Pancreas (tissue), 10 donors: ENCODE measurements at places on chromosomes 5 and 9.

- DNase-seq, result no peak
These were observed 18.3 kb downstream of the NDUFS6 start for GRCh38 chr5:1819458-1819857.

GRCh38 chr9:80233906-80234305 is 662.1 kb downstream of the TLE4 start:
- no peak for DNase-seq

GRCh38 chr5:135039271-135040033 is 5.4 kb upstream of the PITX1 start:
- no peak for DNase-seq

DNA sequence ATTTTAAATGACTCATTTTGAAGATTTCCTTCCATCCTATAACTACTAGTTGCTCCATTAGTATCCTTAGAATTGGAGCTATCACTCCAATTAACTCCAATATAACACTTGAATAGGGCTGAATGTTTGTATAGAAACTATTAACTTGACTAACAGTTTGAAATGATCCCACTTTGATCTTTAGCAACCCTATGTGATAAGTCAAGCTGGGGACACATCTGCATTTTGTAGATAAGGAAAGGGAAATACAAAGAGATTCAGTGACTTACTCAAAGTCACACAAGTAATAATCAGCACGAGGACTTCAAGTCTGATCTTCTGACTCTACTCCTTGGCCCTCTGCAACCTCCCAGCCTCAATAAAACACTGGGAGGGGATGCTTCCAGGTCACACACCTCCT is 101.1 kb downstream of the TMEM215 start:
- DNase-seq, result no peak

DNA sequence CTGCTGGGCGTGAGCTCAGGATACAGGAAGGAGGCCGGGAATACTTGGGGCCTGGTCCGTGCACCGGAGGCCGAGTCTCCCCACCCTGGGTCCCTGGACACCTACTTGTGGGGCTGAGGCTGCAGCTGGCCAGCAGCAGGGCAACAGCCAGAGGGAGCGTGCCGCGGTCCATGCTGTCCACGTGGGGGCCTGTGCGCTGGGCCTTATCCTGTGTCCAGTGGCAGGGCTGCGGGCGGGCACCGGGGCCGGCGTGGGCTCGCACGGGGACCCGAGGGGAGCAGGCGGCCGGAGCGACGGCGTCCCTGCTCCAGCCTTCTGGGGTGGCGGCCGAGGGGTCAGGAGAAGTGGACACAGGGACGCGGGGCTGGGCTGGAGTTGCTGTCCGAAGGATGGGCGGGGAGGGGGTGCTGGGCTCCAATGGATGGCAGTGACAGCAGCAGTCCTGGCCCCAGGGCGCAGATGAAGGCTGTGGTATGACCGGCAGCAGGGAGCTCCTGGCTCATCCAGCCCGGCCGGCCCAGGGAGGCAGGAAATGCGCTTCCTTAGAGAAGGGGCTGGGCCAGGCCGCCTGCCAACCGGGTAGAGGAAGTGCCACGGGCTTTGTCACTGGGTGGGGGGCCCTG is at the start of gene ENG:
Gene ENG (minus strand): TSS at position 475 of the 623 bp plus-strand sequence. CDS start 303 bp downstream, at position 172.
- no peak for DNase-seq

GRCh38 chr5:157971571-157972216 is 112.7 kb upstream of the CLINT1 start:
- DNase-seq, result no peak

- no peak for DNase-seq
These were observed 33.9 kb downstream of the AHRR start for GRCh38 chr5:355379-355935.

- no peak for DNase-seq
These were observed 16.2 kb downstream of the RBM18 start for GRCh38 chr9:122248448-122248865.

- DNase-seq, result no peak
These were observed 2.5 kb downstream of the CENPP start for GRCh38 chr9:92328225-92328624.

GRCh38 chr5:175279506-175279905 is 164.5 kb downstream of the DRD1 start:
- DNase-seq, result no peak

DNA sequence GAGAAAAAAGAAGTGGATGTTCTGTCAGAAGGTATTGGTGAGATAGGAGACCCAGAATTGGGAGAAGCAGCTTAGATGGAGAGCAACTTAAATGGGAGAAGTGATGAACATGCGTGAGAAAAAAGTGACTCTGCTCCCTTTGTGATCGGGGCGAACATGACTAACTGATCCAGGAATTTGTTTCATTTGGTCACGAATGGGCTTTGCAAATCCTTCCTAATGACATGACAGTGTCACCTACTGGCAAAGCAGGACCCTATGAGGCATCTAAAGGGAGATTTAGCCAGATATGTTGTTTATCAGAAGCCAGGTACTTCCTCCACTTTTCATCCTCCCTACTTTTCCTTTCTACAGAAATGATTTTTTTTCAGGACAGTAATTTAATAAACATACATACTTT is 787.4 kb upstream of the RGMB start:
- no peak for DNase-seq

DNA sequence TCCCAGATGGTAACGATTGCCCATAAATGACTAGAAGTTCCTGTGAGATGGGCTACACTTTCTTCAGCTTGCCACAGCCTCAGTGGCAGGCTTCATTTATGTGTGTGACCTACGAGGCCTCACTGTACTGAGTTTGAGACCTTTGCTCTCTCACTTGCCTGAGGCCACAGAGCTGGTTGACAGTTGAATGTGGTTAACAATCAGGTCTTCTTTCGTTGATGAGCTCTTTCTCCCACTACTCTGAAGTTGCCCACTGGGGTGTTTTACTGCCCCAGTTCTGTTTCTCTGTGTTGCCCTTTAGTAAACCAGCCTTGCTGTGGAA is 70.5 kb downstream of the CYFIP2 start:
- DNase-seq, result no peak

DNA sequence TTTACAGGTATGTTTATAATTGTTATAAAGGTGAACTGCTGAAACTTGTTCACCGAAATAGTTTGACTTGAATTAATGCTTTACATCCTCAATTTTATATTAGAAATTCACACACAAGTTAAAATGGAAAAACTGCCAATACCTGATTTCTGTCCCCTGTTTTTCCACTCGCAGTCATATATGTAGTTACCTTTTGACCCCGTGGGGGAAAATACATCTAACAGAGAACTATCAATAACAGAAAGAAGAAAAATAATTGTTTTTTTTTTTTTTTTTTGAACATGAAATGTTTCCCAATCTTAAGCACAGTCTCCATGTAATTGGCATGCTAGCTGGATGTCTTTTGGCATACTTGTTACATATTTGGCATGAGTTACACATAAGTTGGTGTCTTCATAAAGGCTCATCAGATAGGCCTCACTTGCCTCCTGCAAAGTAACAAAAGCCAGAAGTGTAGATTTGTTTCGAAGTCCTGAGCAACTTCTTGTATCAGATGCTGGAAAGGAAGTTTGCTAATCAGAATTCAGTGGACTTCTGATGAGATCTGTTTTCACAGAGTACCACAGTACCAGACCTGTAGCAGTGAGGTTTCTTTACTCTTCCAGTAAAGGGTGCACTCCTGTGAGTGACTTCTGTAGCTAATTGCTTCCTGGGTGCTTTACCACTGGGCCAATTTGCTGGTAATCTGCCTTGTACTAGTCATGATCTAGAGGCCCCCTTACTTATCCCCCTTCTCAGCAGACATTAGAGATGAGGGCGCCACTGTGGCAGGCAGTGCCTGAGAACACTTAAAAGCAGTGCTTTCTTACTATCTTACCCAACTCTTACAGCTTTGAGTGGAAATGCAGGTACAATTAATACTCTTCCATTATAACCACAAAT is 36.2 kb upstream of the CXXC5 start:
- no peak for DNase-seq

- no peak for DNase-seq
These were observed 62.8 kb downstream of the GNA14 start for GRCh38 chr9:77585335-77585786.

- DNase-seq, result no peak
These were observed 13.5 kb downstream of the TRAF1 start for GRCh38 chr9:120912958-120913646.

DNA sequence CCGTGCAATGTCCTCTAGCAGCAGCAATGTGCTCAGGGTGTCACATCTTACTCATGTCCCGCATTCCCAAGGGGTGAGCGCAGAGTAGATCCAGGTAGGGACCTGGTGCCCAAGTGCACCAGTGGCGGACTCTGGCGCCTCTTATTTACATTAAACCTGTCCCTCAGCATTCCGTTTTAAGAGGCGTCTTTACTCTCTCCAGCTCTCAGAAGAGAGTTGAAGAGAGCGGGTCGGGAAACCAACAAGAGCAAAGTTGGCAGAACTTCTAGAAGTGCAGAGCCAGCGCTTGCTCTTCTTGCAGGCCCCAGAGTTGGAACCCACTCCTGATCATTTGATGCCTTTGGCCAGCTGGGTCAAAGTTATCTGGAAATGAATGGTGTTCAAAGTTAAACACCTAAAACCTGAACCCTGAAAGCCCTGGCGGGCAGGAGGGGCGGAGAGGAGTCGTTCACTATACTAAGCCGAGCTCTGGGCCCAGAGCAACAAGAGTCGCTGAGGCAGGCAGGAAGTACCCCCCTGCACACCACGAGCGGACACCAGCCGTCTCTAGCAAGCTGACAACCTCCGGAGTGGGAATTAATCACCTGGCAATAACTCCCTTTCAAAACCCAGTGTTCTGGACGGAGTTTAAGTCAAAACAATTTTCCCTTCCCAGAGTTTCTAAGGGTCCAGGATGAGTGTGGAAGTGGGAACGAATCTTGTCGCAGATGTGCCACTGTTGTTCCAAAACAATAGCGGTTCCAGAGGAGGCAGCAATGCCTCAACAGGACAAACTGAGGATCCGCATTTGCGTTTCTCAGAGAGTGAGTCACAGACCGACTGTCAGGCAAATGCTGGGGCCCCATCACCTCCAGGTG is 122.8 kb downstream of the TMEM161B start:
- DNase-seq, result no peak

DNA sequence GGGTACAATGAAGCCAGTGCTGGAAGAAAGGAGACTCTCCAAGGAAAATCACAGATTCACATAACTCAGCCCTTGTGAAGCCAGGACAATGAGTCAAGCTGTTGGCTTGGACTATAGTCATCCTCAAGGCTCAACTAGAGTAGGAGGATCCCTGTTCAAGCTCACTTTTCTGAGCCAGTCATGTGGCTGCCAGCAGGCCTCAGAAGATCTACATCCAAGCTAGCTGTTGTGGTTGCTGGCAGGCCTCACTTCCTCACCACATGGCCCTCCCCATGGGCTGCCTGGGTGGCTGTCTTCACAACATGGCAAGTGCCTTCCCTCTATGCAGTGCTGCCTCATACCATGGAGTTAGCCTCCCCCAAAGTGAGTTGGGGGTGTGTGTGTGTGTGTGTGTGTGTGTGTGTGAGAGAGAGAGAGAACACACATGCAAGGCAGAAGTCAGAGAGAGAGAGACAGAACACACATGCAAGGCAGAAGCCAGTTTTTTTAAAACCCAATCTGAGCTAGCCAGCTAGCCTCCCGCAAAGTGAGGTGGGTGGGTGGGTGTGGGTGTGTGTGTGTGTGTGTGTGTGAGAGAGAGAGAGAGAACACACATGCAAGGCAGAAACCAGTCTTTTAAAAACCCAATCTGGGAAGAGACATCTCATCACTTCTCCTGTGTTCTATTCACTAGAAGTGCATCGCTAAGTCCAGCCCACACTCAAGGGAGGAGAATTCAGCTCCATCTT is 17.1 kb downstream of the SCAI start:
- no peak for DNase-seq

DNA sequence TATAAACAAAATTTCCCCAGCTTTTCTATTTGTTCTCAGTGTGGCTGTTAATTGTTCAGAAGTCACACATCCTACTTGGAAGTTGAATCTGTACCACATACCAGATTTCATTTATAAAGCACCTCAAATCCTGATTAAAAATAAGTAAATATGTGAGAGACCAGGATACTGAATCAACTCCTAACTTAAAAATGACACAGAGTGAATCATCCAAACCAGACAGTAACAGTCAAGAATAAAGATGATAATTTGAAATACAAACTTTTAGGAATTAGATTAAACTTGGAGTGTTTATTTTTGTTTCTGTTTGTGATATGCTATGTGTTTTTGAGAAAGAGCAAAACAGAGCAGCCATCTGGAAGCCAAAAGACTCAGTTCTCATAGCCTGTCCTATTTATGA is 633.2 kb upstream of the RORB start:
- no peak for DNase-seq

DNA sequence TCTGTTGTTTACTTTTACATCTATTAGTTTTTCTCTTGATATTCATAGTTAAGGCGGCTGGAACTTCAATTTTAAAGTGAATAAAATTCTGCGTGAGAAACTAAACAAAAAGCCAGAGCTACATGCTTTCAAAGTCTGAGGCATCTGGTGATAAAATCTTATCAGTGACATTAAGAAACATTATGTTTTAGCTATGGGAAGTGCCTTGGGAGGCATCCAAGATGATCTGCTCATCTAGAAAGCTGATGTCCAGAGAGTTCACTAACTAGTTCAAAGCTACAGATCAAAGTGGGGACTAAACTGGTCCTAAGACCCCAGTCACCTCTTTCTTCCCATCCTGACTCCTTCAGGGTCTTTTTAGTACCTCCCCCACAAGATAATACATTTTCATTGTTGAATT is 37.2 kb downstream of the MRPS27 start:
- DNase-seq, result no peak

- DNase-seq, result no peak
These were observed 415.4 kb upstream of the GRAMD2B start for GRCh38 chr5:126007841-126008240.

DNA sequence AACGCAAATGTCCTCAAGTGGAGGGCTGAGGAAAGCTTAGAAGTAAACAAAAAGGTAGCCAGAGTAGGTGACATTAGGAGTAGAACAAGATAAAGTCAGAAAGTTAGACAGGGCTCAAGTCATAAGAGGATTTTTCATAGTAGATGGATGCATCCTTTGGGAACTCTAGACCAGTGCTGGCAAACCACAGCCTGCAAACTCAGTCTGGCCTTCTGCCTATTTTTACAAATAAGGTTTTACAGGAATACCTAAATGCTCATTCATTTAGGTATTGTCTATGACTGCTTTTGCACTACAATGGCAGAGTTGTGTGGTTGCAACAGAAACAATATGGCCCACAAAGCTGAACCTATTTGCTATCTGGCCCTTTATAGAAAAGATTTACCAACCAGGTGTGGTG is 116.0 kb upstream of the HMHB1 start:
- DNase-seq, result no peak

- DNase-seq, result no peak
These were observed 28.2 kb downstream of the NR6A1 start for GRCh38 chr9:124742940-124743339.

GRCh38 chr9:15357050-15357653 is 50.1 kb upstream of the TTC39B start:
- no peak for DNase-seq

GRCh38 chr5:167820101-167820990 is 471.1 kb upstream of the WWC1 start:
- DNase-seq, result no peak

DNA sequence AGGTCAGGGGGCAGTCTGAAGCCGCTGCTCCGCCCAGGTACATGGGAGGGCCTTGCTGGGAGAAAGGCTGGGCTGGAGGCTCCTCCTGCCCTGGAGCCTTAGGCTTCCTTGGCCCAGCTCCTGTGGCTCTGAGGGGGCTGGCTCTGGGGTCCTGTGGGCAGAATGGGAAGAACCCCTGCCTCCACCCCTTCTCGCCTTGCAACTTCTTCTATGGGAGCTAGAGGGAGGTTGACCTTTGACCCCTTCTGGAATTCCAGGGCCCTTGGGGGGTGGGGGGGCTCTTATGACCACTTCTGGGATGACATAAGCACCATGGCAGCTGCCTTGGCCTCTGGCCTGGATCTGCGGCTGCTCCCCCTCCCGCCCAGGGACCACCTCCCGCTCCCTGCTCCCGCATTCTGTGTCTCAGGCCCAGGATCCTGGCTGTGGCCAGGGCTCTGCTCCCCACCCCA is 32.2 kb downstream of the IER5L start:
- no peak for DNase-seq
